ENCODE measurements at places on chromosomes 1 and 21.

DNA sequence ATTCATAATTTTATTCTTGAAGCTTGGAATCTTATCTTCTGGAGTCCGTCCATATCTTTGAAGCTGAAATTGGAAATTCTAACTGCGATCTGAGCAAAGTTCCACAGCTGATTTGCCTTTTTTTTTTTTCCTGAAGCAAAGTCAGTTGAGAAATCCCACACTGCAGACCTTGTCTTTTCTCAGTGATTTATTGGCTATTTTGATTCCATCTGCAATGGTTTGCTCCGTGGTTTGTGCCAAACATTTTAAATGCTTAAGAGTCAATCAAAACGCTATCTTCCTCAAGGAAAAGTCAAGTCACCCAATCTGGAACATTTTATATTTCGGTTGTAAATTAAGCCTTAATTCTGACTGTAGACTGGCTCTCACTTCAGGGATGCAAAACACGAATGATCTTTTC is 88.2 kb upstream of the GRIK1 start:
- DNase-seq: no peak

DNA sequence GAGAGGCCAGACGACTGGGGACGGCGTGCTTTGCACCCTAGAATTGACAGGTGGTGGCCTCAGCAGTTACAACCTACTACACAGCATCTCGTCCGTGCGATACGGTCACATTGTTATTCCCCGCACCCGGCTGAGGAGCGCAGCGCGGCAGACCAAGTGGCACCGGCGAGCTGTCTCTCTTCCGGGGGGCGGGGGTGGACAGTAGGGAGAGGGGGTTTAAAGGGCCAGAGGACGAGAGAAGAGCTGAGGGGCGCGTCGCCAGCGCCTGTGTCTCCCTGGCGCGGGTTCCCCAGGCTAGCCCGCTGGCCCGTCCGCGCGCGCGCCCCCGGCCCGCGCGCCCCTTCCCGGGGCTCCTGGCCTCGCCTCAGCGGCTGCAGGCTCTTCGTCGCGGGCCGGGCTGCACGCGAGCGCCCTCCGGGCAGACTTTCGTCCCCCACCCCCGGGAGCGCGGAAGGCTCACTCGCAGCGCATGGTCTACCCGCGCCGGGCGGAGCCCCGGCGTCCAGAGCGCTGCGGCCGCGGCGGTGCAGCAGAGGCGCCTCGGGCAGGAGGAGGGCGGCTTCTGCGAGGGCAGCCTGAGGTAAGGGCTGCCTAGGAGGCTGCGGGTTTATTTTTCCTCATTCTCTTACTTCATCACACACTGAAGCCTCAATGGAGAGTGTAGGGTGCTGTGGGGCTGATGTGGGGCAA is at the start of gene PDE4B:
TSS of gene PDE4B (plus strand) at position 227 of the 690 bp plus-strand sequence.
- DNase-seq: no peak

DNA sequence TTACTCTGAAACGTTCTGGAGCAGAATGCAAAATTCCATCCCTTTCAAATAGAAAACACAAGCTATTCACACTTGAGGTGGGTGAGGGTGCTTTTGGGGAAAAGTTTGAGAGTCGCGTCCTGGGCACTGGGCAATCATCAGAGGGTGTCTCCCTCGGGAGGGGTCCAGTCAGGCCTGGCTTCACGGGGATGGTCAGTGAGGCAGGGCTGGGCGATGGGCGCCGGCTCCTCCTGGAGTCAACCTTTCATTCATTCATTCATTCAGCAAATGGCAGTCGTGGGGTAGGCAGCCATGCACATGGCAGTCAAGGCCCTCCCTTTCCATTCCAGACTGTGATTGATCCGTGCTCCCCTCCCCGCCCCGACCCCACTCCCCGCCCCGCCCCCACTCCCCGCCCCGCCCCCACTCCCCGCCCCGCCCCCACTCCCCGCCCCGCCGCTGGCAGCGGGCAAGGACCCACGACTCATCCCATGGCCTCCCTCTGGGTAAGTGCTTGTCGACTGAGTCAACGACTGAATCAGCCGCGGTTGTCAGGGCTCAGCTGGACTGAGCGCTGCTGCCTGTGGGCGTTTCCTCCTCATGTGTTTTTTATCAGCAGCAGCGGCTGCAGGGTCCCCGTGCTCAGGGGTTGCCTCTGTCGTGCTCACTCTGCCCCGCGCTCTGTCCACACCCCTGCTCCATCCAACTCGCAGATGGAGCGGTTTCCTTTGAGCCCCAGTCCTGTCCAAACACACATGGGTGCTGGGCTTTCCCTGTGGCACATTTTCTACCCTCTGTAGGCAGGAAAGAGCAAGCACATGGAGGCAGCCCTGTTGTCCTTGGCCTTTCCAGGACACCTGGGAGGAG is 12.5 kb upstream of the SPSB1 start:
- peak; percentile 79 for DNase-seq

- peak; percentile 16 for DNase-seq
Measured at GRCh38 chr1:14597343-14598006, 1.0 kb upstream of the KAZN start.

DNA sequence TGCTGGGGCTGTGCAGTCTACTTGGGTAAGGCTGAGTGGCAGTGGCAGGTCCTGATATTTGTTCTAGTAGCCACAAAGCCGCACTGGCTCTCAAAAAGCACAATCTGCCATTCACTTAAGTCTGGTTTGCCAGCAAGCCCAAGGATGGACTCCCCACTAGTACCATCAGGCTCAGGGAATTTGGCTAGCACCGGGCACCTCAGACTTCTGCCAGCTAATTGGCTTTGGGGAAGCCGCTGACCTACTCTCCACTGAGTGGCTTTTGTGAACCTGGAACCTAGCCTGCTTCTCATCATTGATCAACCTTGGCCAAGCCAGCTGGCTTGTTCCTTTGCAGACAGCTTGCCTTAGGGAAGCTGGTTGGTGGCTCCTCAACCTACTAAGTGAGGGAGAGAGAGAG is 83.1 kb downstream of the ESRRG start:
- DNase-seq: no peak

- DNase-seq: no peak
Measured at GRCh38 chr1:45354838-45355237, 14.6 kb upstream of the MUTYH start.

DNA sequence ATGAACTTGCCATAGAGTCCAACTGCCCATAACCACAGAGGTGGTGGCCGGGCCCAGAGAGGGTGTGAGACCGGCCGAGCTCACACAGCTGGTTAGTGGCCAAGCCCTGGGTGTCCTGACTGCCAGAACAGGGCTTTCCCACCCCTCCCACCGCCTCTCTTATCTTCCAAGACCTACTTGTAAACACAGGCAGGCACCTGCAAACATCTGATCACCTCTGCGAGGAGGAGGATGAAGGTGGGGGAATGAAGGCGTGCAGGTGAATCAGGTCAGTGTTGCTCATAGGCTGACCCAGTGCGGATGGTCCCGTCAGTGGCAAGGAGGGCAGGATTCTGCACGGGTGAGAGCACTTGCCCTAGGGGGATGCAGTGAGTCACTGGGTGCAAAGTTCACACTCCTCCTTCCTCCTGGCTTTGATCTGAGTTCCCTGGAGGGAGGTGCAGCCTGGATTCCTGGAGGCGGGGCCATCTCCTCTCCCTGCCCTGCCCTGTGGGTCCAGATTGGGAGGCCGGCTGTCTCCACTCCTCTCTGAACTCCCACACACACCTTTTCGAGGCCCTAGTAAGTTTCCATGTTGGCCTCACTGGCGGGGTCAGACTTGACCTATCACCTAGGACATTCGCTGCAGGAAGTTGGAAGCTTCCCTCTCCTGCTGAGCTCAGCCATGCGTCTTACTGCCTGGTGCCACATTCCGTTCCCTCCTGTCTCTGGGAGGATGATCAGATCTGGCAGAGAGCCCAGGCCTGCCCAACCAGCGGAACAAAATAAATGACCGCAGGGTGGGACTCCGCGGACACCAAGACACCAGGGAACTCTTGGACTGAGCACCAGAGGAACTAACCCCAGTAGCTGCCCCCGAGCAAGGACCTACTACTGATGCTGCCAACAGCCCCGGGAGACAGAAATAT is 7.3 kb downstream of the UQCRHL start:
- DNase-seq: peak; percentile 92

- DNase-seq: peak; percentile 54
Measured at GRCh38 chr1:181021811-181022434, 747 bp downstream of the STX6 start.

GRCh38 chr1:164728719-164729118 is 169.7 kb downstream of the PBX1 start:
- DNase-seq: peak; percentile 43

- no peak for DNase-seq
Measured at GRCh38 chr1:109816175-109816811, 52.6 kb upstream of the EPS8L3 start.

GRCh38 chr1:193654951-193655735 is 468.7 kb upstream of the B3GALT2 start:
- no peak for DNase-seq

- DNase-seq: no peak
Measured at GRCh38 chr1:20143734-20144565, 4.8 kb downstream of the PLA2G2F start.

- DNase-seq: no peak
Measured at GRCh38 chr1:5908461-5909375, 83.5 kb downstream of the NPHP4 start.

GRCh38 chr1:158494796-158495195 is 22.8 kb downstream of the OR10R2 start:
- DNase-seq: no peak

GRCh38 chr1:164664127-164664526 is 105.1 kb downstream of the PBX1 start:
- no peak for DNase-seq

DNA sequence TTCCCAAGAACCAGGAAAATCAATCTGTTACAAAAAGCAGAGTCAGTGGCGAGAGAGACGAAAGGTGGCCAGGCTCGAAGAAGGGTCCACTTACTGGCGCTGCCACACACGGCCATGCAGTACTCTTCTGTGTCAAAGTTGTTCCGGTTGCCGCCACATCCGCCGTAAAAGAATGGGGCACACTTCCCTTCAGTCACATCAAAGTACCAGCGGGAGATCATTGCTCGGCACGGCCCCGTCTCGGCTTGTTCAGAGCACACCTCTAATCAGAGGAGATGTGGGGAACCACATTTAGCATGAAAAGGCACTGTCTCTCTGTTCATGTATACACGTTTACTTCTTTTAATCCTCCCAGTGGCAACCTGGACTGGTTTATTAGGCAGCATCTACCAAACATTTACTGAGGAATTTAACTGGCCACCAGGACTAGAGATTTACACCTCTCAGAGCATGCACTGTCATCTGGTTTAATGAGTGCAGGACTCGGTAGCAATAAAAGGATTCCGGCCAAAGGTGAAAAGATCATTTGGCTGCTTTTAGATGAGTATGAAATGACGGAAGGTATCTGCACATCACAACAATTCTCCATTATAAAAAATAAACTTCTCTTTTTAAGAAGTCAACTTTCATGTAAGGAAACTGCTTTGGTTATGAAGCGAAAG is 170.5 kb downstream of the APP start:
- DNase-seq: no peak
